Kasumi-1 (cell line): ENCODE measurements at places on chromosomes 2 and 18.

DNA sequence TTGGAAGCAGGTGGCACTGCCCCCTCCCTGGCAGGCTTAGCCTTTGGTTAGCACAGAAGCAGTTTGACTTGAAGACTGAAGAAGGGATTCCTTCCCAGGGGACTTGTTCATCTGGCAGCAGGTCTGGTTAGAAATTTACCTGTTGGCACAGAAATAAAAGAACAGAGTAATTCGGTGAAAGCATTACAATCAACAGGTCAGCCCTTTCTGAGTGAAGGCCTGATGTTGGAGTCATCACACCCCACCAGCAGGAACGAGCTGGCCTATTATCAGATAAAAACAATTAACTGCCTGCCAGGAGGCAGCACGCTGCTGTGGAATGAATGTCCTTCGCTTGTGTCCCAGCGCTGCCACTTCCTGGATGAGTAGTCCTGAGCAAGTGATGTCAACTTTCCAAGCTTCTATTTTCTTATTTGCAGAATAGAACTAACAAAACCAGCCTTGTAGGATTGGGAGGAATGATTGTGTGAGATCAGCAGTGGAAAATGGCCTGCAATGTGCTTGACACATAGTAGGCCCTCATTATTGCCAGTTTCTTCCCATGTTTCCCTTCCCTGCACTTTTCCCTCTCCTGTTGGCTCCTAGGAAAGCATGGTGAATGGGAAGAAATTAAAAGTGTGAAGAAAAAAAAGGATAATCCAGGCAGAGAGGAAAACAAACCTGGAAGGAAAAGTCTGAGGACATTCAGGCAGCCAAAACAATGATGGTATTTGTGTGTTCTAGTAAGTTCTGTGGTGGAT, 29.0 kb downstream of the LGALSL start:
- no peak for DNase-seq

DNA sequence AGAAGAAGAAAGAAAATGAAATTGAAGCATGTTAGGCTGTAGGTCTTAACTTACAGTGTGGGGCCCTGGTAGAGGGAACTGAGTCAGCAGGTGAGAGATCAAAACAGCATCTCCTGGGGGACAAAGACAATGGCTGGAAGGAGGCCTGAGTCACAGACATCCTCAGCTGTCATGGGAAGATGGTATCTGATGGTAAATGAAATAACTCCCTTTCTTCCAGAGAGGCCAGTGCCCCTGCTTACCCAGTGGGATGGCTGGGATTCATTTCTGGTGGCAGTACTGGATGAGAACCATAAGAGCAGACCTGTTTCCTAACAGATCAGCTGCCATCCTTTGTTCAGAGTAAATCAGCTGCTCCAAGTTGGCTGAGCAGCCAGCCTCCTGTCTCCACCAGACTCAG, 251.3 kb upstream of the EPAS1 start:
- DNase-seq = no peak

GRCh38 chr2:189791338-189792042, 7.2 kb downstream of the PMS1 start:
- no peak for DNase-seq

- DNase-seq = peak; percentile 37
Measured at GRCh38 chr2:153770359-153770991, 101.2 kb upstream of the GALNT13 start.

DNA sequence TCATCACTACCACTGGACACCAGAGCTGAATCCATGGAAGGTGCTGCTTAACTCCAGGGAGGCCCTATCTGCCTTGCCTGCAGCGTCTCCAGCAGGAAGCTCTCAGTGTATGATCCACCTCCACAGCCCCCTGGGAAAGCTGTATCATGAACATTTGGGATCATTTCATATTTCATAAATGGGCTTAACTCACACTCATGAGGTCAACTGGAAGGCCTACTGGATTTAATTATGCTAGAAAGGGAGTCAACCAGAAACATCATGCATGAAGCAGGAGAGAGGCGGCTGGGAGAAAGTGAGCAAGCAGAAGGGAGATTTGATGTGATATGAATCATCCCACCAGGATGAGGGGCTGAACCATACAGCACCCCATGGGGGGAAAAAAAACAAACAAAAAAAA, 537.7 kb downstream of the TNS1 start:
- no peak for DNase-seq

DNA sequence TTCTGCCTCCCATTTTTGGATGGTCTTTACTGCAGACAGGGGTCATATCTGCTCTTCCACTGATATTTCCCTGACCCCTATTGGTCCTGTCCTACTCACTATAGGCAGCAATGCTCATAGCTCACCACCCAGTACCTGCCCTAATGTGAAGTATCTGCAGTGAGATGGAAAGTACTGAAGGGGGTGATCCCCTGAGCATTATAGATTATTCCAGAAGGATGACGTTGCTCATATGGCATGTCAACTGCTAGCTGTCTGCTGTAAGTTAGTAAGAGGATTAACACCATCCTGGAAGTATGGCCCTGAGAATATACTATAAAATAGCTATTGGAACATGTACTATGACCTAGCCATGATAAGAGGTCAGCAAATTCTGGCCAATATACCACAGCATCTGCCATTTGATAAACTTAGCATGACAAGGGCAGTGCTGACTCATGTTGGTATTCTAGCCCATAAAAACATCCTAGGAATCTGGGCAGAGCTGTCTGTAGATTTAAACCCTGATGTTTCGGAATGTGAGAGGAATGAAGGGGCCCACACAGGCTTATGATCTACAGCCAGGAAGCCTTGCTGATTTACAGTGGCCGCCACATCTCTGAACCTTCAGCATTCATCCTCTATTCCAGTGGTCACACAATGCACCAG, 451.4 kb downstream of the TNS1 start:
- no peak for DNase-seq

- DNase-seq = peak; percentile 61
Measured at GRCh38 chr2:121803503-121803902, 48.1 kb downstream of the TSN start.

GRCh38 chr18:77433076-77433475, 183.4 kb downstream of the GALR1 start:
- DNase-seq = no peak

GRCh38 chr2:21067125-21067524, 23.3 kb upstream of the APOB start:
- no peak for DNase-seq
